IMR-90 (cell line): ENCODE measurements at places on chromosomes 2 and 18. TPM values are rescaled to one million over a fixed set of nuclear protein-coding genes. Genes with fewer than 3 reads are reported as not detected.

Gene SLC5A7
- total RNA-seq: not detected in 2 replicates

Gene DQX1
- not detected in 2 replicates for total RNA-seq

Gene AQP12A
- not detected in 2 replicates for total RNA-seq

Gene TSPYL6
- total RNA-seq: not detected in 2 replicates

Gene PRSS56
- not detected in 2 replicates for total RNA-seq

- DNase-seq: no peak
These were observed 177.4 kb downstream of the CD226 start for GRCh38 chr18:69770238-69770637.

DNA sequence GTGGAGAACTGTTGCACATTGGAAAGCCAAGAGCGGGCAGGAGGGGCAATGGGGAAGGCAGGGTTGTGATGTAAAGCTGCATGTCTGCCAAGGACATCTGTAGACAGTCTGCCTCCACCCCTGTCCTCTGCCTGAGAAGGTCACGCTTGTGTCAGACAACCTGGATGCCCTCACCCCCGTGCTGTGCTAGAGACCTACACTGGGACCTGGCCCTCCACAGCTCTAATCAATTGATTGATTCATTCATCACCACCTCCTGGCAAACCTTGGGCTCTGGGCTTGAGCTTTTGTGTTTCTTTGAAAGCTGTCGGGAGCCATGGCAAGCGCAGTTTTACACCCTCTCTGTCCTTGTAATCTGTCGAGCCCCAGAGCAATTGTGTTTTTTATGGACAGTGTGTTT is 41.1 kb downstream of the MARCO start:
- no peak for DNase-seq

GRCh38 chr18:4587204-4587603 is 132.1 kb upstream of the DLGAP1 start:
- DNase-seq: no peak

DNA sequence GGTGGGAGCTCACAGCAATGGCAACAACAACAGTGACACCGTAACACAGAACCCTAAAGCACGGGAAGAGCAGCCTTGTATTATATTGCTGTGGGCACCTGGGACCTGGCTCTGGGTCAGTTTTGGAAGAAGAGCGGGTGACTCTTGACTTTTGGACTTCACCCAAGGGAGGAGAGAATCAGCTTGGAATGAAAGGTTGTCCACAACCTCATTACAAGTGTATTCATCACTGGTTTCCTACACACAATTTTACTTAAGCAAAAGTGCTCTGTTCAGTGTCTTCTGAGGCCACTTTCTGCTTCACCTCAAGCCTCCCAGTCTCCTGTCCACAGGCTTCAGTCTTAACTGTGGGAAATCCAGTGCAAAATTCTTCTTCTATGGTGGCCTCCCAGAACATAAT is 263.8 kb downstream of the KCNE4 start:
- DNase-seq: peak; percentile 12
